ENCODE measurements at places on chromosomes 3 and 15.

- no peak for DNase-seq
Measured at GRCh38 chr3:50138266-50139200, 16.6 kb upstream of the SEMA3F start.

GRCh38 chr15:31145271-31145911, 43.9 kb upstream of the TRPM1 start:
- peak; percentile 2 for DNase-seq

- DNase-seq: no peak
Measured at GRCh38 chr15:34043391-34043790, 4.4 kb upstream of the AVEN start.

GRCh38 chr3:23157331-23157730, 45.8 kb upstream of the UBE2E2 start:
- no peak for DNase-seq

DNA sequence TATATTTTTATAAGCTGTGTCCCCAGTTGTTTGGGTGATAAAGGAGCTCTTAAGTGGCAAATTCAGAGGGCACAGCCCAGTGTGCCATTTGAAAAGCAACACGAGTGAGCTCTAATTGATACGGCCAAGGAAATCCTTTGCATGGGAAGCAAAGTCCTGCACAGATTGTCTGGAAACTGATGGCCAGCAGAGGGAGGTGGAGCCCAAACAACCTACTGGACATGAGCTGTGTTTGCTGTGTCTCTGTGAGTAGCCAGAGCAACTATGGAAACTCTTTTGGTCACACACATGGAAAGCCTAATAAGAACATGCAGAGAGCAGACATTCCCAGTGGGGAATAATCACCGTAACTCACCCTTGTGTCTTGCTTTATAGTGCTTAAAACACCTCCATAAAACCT, 24.4 kb downstream of the ONECUT1 start:
- DNase-seq: no peak

- DNase-seq: no peak
Measured at GRCh38 chr15:78617516-78617915, 3.3 kb downstream of the CHRNA3 start.

- DNase-seq: no peak
Measured at GRCh38 chr3:49339581-49339940, 292 bp downstream of the USP4 start.

DNA sequence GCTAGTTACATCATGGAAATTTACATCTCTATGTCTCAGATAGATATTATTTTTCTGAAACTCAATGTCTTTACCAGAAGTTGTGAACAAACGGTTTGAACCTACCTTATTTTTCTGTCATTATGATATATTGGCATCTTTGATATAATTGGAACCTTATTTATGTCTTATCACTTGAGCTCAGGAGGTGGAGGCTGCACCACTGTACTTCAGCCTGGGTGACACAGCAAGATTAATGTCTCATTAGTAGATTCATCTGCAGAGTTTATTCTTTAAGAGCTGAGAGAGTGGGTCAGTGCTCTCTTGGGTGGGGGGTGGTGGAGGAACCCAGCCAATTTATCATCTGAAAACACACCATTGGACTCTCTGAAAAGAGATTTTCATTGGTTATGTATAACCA, 21.4 kb downstream of the SCG3 start:
- no peak for DNase-seq

- peak; percentile 93 for DNase-seq
Measured at GRCh38 chr3:185820973-185821758, 3.7 kb downstream of the IGF2BP2 start.

GRCh38 chr3:117080872-117081271, 371.3 kb downstream of the TUSC7 start:
- DNase-seq: no peak

DNA sequence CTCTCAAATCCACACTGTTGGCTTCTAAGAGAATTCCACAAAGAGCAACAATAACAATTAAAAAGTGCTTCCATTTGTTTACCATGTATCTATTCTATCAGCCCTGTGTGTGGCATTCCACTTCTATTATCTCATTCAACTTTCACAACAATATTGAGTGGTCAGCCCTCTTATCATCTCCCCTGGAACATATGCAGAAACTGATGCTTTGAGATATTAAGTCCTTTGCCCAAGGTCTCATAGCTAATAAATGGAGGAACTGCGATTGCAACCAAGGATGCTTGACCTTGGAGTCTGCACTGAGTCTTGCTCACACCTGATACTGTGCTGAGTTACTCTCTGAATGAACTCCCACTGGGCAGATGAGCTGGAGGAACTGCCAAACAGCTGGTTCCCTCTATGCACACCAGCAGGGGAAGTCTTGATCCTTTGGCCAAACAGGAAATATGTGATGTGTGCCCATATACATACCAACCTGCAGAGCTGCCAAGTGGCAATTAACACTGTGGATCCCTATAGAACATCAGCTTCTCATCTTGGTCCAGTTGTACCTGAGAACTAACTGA, 144.7 kb upstream of the WNT5A start:
- DNase-seq: no peak

DNA sequence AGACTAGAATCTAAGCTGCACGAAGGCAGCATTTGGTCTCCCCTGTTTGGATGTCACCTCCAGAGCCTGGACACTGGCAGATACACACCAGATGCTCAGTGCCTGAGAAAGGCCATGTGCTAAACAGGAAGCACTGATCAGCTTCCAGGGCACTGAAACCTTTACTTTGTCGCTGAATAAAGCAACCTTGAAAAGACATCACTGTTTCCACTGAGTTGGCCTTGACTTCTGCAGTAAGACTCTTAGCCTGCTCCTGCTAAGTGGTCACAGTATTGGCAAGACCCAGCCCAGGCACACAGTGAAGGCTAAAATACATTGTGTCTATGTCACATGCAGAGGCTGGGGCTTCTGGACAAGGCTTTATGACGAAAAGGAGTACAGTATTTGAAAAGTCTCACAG, 104.3 kb upstream of the ICE2 start:
- no peak for DNase-seq

DNA sequence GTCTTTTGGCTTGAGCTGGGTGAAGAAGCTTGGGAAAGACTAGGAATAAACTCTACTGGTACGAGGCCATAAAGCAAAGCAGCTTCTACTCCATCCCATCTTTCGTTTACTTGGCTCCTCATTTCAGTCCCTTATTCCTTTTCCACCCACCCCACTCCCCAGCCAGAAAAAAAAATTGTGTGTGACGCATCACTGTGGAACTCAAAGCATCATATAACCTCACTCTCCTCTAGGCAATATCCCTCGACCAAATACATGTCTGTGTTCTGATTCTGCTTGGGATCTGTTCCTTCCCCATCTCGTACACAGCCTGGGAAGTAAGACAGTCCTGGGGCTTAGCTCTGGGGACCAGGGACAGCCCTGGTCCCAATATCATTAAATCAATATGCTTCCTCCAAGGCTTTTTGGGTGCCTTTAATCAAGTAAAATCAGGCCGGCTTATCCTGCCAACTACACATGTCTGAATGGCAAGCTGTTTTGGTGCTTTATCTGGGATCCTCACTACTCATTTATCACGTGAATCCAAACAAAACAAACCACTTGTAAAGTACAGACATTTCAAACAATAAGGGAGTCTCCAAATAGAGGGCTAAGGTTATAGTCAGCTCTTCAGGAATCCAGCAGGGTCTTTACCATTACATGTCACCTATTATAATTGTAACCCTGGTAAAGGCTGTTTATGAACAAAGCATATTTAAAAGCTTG, 74.9 kb upstream of the ZBED2 start:
- DNase-seq: no peak

DNA sequence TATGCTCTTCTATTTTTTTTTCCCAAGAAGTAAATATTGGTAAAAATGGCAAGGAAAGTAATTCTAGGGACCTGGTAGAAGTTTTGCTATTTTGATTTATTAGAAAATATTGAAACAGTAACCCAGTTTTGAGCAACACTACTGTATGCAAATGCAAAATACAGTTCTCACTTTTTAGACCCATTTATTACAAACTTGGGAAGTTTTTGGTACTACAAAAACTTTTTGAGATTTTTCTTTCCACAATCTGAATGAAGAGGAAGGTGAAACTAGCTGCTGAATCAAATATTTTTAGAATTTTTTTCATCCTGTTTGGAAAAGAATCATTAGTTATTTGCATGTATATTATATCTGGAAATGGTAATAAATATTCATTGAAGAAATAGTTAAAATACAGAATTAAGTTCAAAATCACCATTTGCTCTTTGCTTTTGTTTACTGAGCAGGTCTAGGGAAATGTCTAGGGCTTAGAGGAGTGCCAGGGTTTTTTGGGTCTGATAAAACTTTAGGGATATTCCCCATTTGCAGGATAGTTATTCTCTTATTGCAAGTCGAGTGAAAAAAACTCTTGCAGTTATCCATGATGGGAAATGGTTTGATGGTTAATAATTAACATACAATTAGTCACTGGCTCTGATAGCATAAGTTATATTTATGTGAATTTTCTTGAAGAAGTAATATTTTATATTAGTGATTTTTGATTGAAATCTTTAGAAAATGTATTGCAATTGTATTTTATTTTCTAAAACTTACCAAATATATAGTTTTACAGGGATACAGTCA, 47.0 kb downstream of the TCF12 start:
- DNase-seq: no peak

GRCh38 chr3:122533480-122533879, 18.7 kb upstream of the KPNA1 start:
- no peak for DNase-seq

DNA sequence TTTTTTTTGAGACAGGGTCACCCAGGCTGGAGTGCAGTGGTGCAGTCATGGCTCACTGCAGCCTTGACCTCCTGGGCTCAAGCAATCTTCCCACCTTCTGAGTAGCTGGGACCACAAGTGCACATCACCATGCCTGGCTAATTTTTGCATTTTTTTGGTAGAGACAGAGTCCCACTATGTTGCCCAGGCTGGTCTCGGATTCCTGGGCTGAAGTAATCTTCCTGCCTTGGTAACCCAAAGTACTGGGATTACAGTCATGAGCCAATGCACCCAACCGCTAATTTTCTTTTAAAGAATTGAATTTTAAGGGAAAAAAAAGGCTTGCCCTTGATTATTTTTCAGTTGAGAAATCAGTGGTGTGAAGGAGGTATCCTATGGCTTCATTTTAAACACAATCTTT, 334.0 kb downstream of the SOX2 start:
- DNase-seq: no peak

GRCh38 chr15:80450811-80451321, 46.7 kb downstream of the ARNT2 start:
- DNase-seq: no peak

DNA sequence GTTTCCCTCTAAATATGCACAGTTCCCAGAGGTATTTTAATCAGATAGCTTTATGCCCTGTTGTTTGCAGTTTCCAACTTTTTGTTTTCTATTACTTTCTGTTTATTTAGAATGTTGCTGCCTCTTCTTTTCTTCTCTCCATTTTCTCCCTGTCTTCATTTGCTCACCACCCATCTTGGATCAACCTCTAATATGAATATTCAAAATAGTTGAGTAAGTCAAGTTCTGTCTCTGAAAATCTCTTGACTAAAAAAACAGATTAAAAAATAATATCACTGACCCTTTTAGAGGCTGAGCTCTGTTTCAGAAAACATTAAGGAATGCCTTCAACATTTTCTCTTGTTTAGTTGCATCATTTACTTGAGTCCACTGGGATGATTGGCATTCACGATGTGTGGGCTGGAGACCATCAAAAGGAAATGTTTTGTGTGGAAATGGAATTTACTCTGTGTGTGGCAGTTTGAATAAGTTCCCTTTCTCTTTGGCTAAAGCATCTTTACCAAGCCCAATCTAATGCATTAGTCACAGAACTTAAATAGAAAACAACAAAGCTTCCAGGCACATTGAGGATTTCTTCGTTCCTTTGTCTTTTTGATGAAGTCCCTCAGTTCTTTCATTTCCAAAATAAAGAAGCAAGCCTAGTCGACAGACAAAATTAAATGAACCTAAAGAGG, 633.9 kb upstream of the TGFBR2 start:
- DNase-seq: no peak

DNA sequence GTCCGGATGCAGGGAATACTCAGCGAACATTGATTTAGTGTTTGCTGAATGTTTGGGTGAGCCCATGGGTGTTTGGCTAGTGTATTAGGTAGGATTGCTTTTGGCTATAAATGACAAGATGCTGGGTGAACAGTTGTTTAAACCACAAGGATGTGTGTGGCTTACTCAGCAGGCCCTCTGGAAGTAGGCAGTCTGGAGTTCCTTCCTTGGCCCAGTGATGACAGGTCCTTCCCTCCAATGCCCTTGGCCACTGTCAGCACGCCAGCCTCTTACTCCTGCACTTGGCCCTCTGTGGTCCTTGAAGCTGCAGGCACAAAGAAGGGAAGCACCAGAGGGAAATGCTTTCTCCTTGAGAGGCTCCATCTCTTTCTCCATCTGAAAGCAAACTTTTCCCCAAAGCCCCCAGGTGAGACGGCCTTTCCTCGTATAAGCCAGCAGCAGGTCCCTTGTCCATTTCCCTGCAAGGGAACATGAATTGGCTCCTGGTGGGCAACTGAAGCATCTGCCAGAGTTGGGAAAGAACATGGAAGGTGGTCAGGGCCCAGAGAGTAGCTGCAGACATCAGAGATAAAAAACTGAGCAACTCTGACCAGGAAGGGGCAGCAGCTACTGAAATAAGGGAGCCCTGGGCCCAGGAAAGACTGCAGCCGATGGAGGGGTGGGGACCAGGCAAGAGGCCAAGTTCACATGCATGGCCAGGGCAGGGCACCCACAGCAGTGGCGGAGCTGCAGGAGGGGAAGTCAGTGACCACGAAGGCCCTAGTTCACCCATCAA, 105.0 kb downstream of the TPRA1 start:
- DNase-seq: no peak

GRCh38 chr3:138381413-138381901, 33.1 kb downstream of the MRAS start:
- no peak for DNase-seq

DNA sequence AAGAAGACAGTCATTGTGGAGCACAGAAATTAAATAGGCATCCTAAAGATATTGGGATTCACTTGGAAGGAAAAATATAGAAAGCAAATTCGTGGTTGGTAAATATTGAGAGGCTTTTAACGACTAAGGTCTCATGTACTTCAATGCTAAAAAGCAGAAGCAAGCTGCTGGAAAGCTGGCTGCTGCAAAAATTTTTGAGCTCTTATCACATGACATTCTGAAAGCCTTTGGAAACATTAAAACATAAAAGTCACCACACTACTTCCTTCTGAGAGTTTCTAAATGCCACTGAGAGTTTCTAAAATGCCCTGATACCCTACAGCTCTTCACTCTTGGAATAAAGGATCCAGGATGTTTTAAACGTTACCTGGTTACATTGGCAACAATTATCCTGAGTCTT, 39.0 kb upstream of the CBLB start:
- DNase-seq: no peak

DNA sequence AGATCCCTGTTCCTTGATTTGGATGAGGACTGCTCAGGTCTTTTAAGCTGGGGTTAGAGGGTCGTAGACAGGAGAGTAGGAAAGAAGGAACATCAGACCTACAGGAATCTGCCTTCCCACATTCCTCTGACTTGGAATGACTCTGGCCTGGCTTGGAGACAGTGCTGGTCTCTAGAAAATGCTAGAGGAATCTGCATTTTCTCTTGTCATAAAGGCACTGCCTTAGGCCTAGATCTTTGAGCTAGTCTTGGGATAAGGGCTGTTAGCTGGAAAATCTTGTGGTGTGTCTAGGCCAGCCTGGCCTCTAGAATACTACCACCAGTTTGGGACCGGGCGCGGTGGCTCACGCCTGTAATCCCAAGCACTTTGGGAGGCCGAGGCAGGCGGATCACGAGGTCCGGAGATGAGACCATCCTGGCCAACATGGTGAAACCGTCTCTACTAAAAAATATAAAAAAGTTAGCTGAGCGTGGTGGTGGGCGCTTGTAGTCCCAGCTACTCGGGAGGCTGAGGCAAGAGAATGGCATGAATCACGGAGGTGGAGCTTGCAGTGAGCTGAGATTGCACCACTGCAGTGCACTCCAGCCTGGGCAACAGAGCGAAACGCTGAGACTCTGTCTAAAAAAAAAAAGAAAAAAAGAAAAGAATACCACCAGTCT, 17.3 kb upstream of the BSN start:
- DNase-seq: no peak

Measured in HS-5 (cell line).